Midbrain (tissue), 1 donor: ENCODE measurements at places on chromosomes 2 and 18.
A peak's percentile ranks its signal among the peaks of the same experiment; 100 is the strongest.

GRCh38 chr2:18445433-18446320 lies 114.8 kb downstream of the RDH14 start:
- peak; percentile 5 for DNase-seq

DNA sequence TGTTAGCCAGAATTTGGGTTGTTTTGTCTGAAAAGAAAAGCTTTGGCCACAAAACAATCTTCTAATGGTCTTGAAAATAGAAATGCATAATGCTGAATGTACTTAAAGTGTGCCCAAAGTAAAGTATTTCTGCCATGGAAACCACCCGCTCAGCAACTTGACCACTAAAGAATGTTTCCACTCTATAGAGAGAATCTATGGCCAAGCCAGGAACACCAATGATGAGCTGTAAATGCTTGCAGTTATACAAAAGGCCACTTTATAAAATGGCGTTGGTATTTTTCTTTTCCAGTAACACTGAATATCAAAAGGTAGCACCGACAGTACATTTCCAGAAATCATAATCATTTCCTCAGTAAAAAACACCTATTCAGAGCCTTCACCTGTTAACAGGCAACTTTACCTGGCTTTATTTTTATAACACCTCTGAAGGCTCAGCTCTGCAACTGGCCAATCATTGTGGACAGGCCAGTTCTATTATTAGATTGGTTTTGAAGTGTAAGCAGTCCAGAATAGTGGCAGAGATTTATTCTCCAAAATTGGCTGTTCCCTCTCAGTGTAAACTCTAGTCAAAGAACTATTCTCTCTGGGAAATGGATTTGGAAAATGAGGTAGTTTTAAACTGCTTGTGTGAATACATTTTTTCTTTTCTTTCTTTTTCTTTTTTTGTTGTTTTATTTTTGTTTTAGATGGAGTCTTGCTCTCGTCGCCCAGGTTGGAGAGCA lies 36.1 kb downstream of the SLC40A1 start:
- DNase-seq = no peak

- DNase-seq = no peak
These were observed 856.8 kb downstream of the DPP10 start for GRCh38 chr2:115299199-115299598.

GRCh38 chr2:143261986-143262385 lies 132.8 kb downstream of the ARHGAP15 start:
- no peak for DNase-seq

GRCh38 chr2:96098900-96099590 lies 17.3 kb downstream of the ADRA2B start:
- DNase-seq = no peak

DNA sequence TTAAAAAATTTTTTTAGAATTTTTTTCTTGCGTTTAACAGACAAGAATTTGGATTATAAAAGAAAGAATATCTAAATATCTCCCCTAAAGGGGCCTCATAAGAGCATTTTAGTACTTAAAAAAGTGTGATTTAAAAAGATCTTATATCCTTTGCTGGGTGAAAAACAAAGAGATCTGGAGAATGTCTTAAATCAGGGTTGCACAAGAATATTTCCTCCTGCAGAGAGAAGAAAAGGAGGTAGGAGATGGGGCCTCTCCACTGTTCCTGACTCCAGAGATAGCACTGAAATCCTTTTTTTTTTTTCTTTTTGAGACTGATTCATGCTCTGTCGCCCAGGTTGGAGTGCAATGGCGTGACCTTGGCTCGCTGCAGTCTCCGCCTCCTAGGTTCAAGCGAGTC lies 68.5 kb upstream of the OSR1 start:
- DNase-seq = no peak

DNA sequence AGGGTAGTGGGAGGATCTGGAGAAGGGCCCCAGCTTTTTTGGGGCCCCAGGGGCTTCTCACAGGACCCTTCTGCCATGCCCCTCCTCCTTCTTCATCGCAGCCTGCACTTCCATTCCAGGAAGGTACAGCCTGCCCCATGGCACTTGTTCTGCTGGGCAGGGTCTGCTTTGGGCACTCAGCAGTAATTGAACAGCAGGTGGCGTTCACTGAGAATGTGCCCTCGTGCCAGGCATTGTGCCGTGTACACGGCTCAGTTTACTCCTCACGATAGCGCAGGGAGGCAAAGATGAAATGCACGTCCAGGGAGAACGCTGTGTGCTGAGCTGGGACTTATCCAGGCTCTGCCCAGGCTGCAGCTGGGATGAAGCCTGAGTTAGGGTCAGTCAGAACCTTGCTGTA lies 54.8 kb upstream of the ASB18 start:
- no peak for DNase-seq

DNA sequence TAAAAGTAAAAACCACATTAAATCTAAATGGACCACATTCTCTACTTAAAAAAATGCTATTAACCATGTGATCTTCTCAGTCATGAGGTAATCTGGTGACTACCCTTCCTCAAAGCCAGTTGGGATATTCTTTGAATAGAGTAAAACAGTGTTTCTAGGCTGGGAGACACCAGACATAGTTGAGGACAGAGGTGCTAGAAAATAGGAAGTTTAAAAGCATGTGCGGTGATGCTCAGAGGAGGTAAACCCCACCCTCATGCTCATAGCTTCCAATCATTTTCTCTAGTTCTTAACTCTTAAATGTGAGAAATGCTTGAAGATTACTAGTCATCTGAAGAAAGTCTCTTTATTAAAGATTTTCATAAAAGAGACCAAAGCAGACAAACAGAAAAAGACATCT lies 30.7 kb upstream of the ELAC1 start:
- DNase-seq = no peak

DNA sequence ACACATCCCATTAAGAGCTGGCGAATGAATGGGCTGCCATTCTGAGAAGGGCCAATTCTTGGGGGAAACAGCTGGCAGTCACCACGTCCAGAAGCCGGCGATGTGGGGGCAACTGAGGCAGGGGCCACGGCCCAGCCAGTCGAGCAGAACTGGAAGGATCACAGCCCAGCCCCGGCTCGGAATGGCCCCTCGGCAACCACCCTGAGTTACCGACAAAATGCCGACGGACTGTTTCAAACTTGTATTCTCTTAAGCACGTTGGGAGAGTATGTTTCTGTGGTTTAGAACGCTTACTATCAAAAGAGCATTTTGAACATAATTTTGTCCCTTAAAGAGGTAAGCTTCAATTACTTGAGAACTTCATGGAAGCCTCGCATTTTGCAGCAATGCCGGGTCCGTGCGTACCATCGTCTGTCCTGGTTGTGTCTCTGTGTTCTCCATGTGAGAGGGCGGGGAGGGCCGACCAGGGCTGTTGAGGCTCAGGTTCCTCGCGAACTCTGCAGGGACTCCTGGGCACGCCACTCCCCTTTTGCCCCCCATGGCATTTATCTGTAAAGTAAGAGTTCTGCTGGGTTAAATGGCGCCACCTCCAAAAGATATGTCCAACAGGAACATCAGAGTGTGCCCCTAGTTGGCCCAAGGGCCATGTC lies 155.9 kb downstream of the TWIST2 start:
- no peak for DNase-seq

DNA sequence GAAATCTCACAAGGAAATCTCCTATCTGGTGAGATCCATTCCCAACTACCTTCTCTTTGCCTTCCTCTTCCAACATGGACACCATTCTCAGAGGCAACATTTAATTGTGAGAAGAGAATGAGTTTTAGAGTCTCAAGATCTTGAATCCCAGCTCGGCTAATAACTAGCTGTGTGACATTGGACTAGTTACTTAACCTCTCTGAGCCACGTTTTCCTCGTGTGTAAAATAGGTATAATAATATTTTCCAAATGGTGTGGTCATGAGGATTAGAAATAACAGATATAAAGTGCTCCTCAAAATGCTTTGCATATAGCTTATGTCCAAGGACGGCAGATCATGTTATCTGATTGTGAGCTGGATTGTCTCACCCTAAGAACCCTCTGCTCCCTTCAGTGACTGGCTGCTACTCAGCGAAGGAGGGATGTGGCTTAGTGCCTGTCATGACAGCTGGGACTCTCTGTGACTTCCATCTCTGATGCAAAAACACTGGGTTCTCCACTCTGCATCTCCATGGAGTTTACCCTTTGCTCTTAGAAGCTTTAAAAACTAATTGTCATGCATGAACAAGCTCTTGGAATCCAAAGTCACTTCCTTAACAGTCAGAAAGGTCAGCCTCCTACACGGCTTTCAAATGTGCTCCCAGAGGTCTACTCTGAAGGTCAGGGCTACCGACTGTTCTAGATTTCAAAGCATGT lies 38.4 kb upstream of the MRPL19 start:
- peak; percentile 30 for DNase-seq

GRCh38 chr2:5590886-5591285 lies 101.3 kb upstream of the SOX11 start:
- no peak for DNase-seq

- no peak for DNase-seq
These were observed 17.7 kb downstream of the RND3 start for GRCh38 chr2:150469706-150470274.

DNA sequence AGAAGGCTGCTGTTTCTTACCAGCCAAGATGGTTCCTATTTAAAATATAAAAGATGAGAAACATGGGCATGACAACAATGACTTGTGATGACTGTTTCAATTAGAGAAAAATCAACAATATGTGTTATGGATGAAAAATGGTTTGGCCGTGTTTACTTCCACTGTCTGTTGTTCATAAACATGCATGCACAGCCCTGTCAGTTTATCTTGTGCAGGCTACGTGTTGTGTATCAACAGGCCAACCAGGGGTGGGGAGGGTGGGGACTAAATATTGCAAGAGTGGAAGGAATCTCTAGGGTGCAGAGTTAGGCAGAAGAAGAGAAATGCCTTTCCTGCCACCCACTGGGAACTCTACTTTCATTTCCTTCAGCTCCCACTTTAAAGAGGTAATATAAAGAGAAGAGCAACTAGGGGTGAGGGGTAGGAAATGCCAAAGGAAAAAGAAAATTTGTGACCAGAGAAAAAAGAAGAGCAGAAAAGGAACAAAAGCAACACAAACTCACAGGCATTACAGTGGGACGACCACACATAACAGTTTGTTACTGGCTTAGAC lies 116.8 kb upstream of the MEIS1 start:
- DNase-seq = no peak

GRCh38 chr2:73281244-73281643 lies 3.0 kb downstream of the FBXO41 start:
- no peak for DNase-seq

GRCh38 chr2:100905132-100905805 lies 85.3 kb downstream of the NPAS2 start:
- DNase-seq = no peak

GRCh38 chr2:169018390-169018789 lies 12.7 kb downstream of the ABCB11 start:
- no peak for DNase-seq

GRCh38 chr2:229715895-229716507 lies 1.6 kb upstream of the DNER start:
- peak; percentile 74 for DNase-seq

GRCh38 chr2:58046585-58047372 lies at the start of gene VRK2:
Gene VRK2 (plus strand): TSS chr2:58046806. CDS start chr2:58048832, 2,026 bp downstream.
- DNase-seq = peak; percentile 70

- peak; percentile 56 for DNase-seq
These were observed 59.8 kb upstream of the PELI1 start for GRCh38 chr2:64203858-64204632.

GRCh38 chr2:13533524-13533922 lies 816.8 kb downstream of the TRIB2 start:
- no peak for DNase-seq

DNA sequence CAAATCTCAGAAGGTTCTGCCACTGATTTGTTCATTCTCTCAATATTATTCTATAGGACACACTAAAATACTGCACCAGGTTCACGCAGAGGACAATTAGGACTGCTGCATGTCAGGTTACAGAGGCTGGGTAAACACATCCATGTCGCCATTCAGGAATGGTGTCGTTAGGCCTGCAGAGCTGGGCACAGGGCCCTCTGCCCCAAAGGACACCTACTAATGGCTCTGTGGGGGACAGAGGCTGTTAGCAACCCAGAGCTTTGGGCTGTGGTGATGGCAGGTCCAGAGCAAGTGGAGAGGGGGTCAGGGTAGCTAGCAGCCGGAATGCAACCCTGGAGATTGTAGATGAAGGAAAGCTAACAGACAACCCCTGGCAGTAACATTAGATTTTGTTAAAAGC lies 115.9 kb downstream of the TTC32 start:
- DNase-seq = no peak

DNA sequence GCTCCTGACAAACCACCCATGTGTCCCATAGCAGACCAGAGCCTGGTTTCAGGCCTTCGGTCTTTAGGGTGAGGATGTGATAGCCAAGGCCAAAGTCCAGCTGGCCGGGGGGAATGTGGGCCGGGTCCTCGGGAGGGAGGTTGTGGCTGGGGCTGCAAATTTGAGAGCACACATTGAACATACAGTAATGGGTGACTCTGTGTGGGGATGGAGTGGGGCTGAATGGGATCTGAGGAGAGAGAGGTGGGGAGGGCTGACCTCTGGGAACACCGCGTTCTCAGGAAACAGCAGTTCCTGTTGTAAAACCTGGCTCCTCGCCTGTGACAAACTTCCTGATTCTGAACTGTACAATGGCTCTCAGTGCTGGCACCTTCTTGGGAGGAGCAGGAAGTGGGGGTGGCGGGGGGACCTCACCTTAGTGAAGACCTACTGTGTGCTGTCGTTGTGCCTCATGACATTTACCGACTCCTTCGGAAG lies 48.8 kb downstream of the MCFD2 start:
- DNase-seq = no peak

DNA sequence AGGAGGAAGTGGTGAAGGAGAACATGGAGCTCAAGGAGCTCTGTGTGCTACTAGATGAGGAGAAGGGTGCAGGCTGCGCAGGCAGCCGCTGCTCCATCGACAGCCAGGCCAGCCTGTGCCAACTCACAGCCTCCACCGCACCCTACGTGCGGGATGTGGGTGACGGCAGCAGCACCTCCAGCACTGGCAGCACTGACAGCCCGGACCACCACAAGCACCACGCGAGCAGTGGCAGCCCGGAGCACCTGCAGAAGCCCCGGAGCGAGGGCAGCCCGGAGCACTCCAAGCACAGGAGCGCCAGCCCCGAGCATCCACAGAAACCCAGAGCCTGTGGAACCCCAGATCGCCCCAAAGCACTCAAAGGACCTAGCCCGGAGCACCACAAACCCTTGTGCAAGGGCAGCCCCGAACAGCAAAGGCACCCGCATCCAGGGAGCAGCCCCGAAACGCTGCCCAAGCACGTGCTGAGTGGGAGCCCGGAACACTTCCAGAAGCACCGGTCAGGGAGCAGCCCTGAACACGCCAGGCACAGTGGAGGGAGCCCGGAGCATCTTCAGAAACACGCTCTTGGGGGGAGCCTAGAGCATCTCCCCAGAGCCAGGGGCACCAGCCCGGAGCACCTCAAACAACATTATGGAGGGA lies 9.0 kb downstream of the CCDC85A start:
- no peak for DNase-seq

DNA sequence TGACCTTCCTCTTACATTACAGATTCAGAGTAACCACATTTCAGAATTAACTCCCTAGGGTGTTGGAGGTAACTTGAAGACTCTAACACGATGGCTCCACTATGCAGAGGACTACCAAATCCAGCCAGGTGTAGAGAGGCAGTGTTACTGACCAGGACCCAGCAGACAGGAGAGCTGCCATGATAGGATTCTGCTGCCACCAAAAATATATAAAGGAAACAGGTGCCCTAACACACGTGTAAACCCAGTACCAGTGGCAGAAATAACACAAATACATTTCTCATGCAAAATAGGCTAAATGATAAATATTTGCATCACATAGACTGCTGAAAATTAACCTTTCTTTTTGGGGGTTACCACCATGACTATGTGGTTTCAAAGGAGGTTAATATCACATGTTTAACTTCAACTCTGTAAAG lies 7.0 kb downstream of the ZBTB14 start:
- no peak for DNase-seq
